Activated CD4-positive, alpha-beta memory T cell treated with anti-CD3 and anti-CD28 coated beads, Interleukin-2, amount 10 ng/mL, durations not matched to agents 7 days and 5 days (primary cell): ENCODE measurements at places on chromosomes 16 and 17. TPM values are rescaled to one million over a fixed set of nuclear protein-coding genes. Genes with fewer than 3 reads are reported as not detected.

GRCh38 chr16:79303959-79304387 is 296.6 kb downstream of the MAF start:
- DNase-seq = no peak
- no peak overlapping the region for H3K4me3 ChIP-seq
- H3K4me1 ChIP-seq = peaks cover 9% of the 10 kb centered on the region
- no peaks in the 10 kb centered on the region for H3K36me3 ChIP-seq

DNA sequence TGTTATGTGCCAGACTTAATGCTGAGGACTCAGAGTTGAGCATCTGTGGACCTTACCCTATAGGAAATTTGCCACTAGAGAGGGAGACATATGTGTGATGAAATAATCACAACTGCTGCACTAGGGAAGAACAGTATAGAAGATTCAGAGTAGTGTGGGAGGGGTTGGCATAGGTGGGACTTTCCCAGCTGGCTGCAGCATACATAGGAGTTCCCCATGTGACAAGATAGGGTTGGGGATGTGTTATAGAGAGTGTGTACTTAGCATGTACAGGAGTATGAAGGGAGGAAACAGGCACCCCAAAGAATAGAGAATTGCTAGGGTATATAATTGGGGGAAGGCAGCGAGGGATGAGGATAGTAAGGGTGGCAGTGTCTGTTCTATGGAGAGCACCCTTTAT is 2.9 kb downstream of the NUP93 start:
- H3K4me1 ChIP-seq = peaks cover 13% of the 10 kb centered on the region
- H3K27ac ChIP-seq = no peak overlapping the region
- no peak for DNase-seq
- no peaks in the 10 kb centered on the region for H3K36me3 ChIP-seq
- no peaks in the 10 kb centered on the region for H3K27me3 ChIP-seq

DNA sequence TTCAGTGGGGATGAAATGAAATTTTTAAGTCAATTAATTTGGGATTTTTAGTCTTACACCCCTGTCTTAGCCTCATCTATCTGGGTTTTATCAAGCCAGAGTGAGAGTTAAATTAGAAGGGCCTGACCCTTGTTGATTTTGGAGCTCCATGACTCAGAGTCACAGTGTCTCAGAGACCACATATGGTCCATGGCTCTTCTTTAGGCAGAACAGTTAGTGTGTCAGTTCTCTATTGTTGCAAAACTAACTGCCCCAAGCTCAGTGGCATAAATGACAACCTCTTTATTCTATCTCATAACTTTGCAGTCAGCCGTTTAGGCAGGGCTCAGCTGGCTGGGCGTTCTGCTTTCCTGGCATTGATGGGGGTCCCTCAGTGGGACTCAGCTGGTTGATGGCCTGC is 44.7 kb downstream of the IRF8 start:
- no peaks in the 10 kb centered on the region for H3K36me3 ChIP-seq
- H3K27ac ChIP-seq = no peak overlapping the region
- peaks cover 13% of the 10 kb centered on the region for H3K4me1 ChIP-seq

DNA sequence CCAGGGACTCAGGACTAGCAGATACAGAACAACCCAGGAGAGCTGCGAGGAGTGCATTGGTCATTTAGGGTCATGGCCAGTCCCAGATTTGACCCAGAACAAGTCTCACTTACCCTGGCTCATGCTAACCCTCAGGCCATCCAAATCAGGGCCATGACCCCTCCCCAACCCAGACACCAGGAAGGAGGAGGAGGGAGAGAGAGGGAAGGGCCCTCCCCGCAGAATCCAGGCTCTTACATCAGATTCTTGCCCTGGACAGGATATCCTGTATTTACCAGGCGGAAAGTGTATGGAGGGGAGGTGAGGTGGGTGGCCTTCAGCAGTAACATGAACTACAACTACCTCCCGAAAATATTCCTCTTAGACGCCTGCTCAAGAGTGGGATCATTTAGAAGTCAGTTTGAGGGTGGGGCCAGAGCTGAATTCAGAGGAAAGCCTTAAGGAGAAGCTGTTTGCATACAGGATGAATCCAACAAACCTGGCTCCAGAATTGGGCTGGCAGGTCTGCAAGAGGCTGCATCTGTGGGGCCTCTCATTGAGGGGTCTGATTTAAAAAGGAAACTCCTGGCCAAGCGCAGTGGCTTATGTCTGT is 2.1 kb downstream of the VAT1 start:
- DNase-seq = no peak
- H3K36me3 ChIP-seq = peaks cover 9% of the 10 kb centered on the region
- H3K4me3 ChIP-seq = no peak overlapping the region
- H3K4me1 ChIP-seq = peaks cover 37% of the 10 kb centered on the region
- H3K27ac ChIP-seq = no peak overlapping the region

DNA sequence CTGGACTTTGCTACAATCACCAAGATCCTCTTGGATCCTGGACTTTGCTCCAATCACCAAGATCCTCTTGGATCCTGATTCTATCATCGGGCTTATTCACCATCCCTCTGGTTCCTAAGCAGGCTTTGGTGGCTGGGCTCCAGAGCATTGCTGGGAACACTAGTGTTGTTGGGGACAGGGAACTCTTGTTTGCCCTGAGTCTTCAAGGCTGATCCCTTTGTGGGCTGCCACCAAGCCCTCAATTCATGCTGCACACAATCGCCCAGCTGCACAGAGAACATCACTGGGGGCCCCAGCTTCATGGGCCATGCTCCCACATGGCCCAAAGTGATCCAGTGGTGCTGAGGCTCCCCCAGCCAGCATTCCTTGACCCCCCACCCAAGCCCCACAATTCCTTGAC is 88.3 kb downstream of the TMEM132E start:
- H3K4me3 ChIP-seq = no peak overlapping the region
- H3K4me1 ChIP-seq = no peaks in the 10 kb centered on the region
- H3K27me3 ChIP-seq = peaks cover 3% of the 10 kb centered on the region

DNA sequence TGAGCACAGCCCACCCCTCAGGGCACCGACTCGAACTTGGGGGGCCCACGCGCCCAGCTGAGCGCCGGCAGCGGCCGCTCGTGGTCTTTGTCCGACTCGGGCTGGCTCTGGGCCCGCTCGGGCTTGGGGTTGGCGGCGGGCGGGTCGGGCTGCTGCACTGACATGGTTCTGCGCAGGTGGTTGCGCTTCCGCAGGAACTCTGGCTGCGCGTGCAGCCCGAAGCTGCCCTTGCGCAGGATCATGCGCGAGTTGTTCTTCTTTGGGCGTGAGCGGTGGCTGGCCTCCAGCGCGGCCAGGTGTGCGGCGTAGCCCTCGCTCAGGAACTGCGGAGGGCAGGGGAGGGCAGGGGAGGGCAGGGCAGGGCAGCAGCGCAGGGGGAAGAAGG is 11.1 kb downstream of the PIMREG start:
- H3K27me3 ChIP-seq = peaks cover 20% of the 10 kb centered on the region
- H3K36me3 ChIP-seq = no peaks in the 10 kb centered on the region
- H3K27ac ChIP-seq = no peak overlapping the region
- peaks cover 14% of the 10 kb centered on the region for H3K4me1 ChIP-seq
- no peak overlapping the region for H3K4me3 ChIP-seq

DNA sequence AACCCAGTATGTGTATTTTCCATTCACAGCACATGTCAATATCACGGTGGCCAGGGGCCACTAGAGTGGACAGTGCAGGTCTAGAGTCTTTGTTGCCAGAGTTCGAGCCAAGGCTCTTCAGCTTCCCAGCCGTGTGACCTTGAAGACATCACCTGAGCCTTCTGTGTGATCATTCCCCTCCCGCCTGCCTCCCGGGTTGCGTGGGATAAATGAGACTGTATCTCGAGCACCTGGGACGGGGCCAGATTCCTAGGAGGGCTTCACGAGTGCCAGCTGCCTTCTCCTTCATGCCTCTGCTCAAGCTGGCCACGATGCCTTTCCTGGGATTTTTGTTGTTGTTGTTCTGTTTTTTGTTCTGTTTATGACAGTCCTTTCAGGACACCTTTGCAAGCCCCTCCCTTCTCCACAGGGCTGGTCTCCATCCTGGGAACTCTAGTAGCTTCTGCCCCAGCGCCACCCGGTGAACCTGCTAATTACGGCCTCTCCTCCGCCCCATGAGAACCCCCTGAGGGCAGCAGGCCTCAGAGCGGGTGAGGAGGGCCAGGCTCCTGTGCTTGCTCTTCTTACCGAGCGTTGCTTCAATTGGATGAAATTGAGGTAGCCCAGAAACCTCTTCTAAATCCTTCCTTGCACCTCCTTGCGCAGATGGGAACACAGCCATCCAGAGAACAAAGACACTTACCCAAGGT is 3.9 kb downstream of the SPNS2 start:
- no peak overlapping the region for H3K4me3 ChIP-seq
- no peaks in the 10 kb centered on the region for H3K36me3 ChIP-seq
- H3K4me1 ChIP-seq = peaks cover 27% of the 10 kb centered on the region

ABCA10 gene
- total RNA-seq = 1.1 TPM

MYH8 gene
- total RNA-seq = not detected

TMEM106A gene
- 12.9 TPM for total RNA-seq
